RPMI7951 (cell line): ENCODE measurements at places on chromosomes 7 and 10. TPM values are rescaled to one million over a fixed set of nuclear protein-coding genes. Genes with fewer than 3 reads are reported as not detected.
A peak's percentile ranks its signal among the peaks of the same experiment; 100 is the strongest.

DNA sequence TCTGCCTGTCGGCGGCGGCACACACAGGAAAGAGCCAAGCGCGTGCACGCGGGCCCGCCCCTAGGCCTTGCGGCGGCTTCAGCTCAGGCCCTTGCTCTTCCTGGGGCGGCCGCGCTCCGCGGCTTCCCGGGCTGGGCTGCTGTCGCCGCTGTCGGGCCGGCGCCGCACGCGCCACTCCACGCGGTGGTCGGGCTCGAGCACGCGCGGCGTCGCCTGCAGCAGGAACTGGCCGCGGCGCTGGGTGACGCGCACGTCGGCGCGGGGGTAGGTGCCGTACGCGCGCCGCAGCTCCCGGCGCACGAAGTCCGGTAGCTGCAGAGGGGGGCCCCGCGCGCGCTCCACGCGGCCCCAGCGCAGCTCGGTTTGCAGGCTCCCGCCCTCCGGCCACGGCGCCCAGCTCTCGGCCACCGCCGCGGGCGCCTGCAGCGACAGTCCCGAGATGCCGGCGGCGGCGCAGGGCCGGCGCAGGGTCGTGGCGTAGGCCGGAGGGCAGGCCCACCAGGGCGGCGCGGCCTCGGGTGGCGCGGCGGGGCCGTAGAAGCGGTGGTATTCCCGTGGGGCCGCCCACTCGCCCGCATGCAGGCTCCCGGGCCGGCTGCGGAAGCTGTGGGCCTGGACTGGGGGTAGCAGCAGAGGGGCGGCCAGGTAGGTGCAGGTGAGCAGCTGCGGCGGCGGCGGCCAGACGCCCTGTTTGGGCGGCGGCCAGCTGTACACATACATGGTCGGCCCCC, 804 bp downstream of the C10orf95 start:
- DNase-seq = peak; percentile 76

GRCh38 chr10:65294329-65294728, 1631.5 kb upstream of the LRRTM3 start:
- DNase-seq = peak; percentile 50

GRCh38 chr10:63431962-63432797, 33.6 kb downstream of the JMJD1C start:
- peak; percentile 45 for DNase-seq

- DNase-seq = no peak
Measured at GRCh38 chr7:101916876-101917275, 99.5 kb downstream of the CUX1 start.

DNA sequence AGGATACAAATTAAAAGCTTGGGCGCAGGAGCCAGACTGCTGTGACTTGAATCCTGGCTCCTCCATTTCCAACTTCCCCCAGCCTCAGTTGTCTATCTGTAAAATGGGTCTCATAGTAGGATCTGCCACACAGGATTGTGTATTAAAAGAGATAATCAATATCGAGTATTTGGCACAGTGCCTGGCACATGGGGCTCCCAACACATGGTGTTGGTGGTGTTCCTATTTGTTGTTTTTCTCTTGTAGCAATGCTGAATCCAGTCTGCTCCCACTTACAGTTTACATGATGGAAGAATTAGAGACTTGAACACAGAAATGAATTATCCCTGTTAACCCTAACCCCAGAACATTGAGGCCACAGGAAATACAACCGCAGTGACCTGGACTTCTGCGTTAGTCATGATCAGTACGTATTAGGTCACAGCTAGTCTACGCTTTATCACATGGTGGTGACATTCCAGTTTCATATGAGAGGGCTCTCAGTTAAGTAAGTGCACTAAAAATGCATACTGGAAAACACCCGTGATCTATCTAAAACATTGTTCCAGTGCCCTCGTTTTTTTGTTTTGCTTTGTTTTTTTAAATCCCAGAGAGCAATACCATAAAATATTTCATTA, 169.5 kb upstream of the KLF14 start:
- peak; percentile 84 for DNase-seq

DNA sequence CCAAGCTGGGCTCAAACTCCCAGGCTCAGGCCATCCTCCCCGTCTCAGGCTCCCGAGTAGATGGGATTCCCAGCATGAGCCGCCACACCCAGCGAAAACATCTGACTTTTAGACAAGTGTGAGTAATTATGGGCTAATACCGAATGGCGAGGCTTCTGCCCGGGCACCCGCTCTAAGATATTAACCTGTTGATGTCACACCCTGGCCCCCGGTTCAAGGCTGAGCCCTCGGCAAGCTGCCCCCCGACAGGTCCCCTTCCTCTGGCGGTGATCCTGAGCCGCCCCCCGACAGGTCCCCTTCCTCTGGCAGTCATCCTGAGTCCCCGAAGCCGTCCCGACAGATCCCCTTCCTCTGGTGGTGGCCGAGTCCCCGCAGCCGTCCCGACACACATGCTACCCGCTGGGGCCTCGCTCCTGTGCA, 5.2 kb downstream of the PSMG3 start:
- DNase-seq = no peak

DNA sequence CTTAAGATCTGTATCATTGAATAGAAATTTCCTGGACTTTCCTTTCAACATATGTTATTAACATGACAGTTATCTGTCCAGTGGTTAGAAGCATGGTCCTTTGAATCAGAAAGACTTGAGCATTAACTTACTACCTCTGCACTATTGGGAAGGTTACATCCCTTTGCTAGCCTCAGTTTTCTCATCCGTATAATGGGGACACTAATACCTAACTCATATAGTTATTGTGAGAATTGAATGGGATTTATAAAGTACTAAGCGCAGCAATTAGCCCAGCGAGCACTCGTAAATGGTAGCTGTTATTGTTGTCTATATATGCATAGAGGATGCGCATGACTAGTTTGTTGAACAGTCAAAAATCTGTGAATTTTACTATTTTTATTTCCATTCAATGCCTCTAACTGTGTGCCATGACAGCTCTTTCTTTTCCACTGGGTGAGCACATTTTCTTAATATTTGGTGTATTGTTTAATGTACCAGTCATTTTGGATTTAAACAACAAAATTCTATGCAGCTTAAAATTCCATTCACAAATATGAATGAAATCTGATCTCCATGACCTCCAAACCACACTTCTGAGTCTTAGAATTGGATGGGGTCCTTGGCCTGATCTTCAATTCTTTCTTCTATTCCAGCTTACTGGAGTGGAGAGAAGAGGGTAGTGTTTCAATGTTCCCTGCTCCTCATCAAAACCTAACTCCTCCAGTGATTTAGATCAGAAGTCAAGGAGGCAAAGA, 65.0 kb downstream of the CACNB2 start:
- DNase-seq = no peak

- DNase-seq = no peak
Measured at GRCh38 chr7:103632972-103633371, 187.0 kb upstream of the SLC26A5 start.

DNA sequence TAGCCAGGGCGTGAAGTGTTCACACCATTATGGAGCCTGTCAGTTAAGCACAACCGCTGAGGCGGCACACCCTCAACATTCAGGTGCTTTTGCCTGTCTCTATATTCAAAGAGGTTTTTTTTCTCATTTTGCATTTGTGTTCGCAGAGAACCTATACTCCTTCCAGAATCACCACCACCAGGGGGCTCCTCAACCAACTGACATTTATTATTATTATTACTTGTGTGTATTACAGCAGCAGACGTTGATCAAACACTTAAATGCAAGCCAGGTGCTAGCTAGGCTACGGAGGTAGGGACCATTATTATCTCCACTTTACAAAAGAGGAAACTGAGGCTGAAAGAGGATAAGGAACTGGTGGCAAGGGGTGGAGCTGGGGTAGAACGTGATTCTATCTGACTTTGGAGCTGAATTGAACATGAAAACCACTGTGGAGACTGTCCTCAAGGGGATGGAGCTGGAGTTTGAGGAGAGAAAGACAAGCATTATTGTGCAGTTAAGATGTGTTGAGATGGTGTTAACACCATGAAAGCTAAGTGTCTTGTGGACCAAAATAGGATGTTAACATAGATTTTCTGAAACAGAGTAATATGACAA, 133.8 kb upstream of the PLXNA4 start:
- peak; percentile 26 for DNase-seq

- no peak for DNase-seq
Measured at GRCh38 chr10:127293640-127294039, 97.2 kb upstream of the INSYN2A start.

GRCh38 chr10:99540657-99541531, 8.2 kb downstream of the NKX2-3 start:
- no peak for DNase-seq

- no peak for DNase-seq
Measured at GRCh38 chr7:155799514-155799913, 12.7 kb downstream of the SHH start.

- peak; percentile 55 for DNase-seq
Measured at GRCh38 chr10:4345877-4346646, 479.9 kb upstream of the AKR1E2 start.

- DNase-seq = peak; percentile 44
Measured at GRCh38 chr10:97025613-97026242, 160.0 kb downstream of the SLIT1 start.

GRCh38 chr7:13981070-13981469, 8.4 kb downstream of the ETV1 start:
- peak; percentile 100 for DNase-seq

DNA sequence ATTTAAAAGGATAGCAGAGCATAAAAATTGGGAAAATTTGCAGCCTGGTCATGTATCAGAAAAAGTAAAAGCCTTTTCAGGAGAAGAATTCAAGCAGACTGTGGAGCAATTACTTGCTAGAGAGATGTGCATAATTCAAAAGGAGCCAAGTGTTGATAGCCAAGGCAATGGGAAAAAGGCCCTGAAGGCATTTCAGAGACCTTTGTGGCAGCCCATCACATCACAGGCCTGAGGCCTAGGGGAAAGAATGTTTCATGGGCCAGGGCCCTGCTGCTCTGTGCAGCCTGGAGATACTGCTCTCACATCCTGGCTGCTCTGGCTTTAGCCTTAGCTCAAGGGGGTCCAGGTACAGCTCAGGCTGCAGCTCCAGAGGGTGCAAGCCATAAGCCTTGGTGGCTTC, 152.9 kb downstream of the MAGI2 start:
- DNase-seq = no peak

DNA sequence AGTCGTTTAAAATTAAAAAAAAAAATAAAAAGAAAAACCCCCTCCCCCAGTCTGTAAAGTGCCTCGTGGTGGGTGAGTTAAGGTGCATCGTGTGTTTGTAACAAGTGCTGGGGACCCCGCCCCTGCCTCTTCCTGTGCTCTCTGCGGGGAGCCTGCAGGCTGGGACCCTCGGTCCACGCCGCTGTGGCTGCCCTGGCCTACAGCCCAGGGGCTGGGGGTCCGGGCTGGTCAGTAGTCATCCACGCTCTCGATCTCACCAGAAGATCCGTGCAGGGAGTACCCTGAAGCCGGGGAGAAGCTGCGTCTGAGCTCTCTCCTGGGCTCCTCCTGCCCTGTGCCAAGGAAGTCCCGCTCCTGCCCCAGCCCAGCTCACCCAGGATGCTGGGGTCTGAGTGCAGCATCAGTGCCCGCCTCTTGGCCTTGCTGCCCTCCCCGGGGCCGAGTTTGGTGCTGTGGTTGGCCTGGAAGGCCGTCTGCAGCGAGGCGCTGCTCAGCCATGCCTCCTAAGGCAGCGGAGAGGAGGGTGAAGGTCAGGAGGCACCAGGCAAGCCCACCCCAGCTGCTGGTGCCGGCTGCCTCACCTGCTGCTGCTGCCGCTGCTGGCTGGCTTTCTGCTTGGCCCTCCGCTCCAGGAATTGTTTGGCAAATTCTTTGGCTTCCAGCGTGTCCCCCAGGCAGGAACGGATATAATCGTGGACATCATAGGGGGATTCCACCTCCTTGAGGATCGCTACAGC, 8.1 kb downstream of the GNB2 start:
- DNase-seq = no peak

GRCh38 chr7:142516038-142516501, 233.2 kb upstream of the PRSS1 start:
- DNase-seq = peak; percentile 70

- peak; percentile 66 for DNase-seq
Measured at GRCh38 chr10:112967200-112967599, 17.2 kb downstream of the TCF7L2 start.

- no peak for DNase-seq
Measured at GRCh38 chr7:118496138-118496644, 271.7 kb downstream of the ANKRD7 start.

DNA sequence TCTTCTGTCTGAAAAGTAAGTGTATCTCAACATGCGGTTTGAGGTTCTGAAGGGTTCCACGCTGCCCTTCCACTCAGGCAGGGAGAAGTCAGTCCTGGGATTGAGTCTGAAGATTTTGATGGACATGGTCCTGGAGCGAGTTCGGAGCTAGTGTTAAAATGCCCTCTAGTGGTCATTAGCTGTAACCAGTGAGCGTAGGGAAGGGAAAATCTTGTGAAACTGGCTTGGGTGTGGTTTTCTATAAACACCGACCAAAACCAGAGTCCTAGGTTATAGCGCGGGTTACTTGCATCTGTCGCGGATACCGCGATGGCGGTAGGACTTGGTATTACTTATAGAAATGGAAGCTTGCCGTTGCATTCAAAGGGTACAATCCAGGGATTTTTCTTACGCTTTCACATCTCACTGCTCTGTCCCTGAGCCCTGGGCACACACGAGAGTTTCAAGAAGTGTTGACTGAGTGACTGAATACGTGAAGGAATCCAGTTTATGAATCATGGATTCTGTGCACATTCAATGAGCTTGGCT, 348.2 kb upstream of the C7orf33 start:
- peak; percentile 44 for DNase-seq

- peak; percentile 48 for DNase-seq
Measured at GRCh38 chr7:66183700-66184099, 21.4 kb upstream of the TPST1 start.

GRCh38 chr10:13707156-13707881, 120.6 kb downstream of the PRPF18 start:
- peak; percentile 98 for DNase-seq

DNA sequence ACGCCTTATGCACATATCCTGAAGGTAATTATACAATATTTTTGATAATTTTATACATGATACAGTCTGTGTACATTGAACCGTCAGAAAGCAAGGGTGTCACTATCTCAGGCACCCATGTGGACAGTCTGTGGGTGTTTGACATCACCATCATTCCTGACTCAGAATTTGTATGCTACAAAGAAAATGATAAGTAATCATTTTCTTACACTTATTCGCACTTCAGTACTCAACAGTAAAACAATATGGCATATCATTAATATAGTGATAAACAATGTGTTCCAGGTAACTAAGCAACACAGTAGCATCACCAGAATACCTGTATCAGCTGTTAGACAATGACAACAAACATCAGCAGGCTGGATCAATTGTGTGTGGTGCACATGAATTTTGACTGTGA, 17.9 kb downstream of the HECW1 start:
- no peak for DNase-seq

- no peak for DNase-seq
Measured at GRCh38 chr7:122791959-122792545, 89.3 kb upstream of the RNF148 start.

GRCh38 chr7:102973096-102973802, 60.4 kb downstream of the LRRC17 start:
- DNase-seq = no peak

The HMX3 gene
- not detected in 2 replicates for total RNA-seq

The FFAR4 gene
- not detected in 2 replicates for total RNA-seq

The PMPCB gene
- total RNA-seq = 78.1 and 90.8 TPM in 2 replicates

The LRRC17 gene
- total RNA-seq = 48.8 and 54.3 TPM in 2 replicates

The BAMBI gene
- 39.1 and 44.6 TPM in 2 replicates for total RNA-seq

The TUBB8 gene
- total RNA-seq = not detected in 2 replicates

The OAT gene
- total RNA-seq = 167 and 187 TPM in 2 replicates

The SEMA4G gene
- total RNA-seq = 0.49 and 0.84 TPM in 2 replicates

The PNLIPRP1 gene
- not detected in 2 replicates for total RNA-seq

The CALML3 gene
- not detected in 2 replicates for total RNA-seq

The TMEM273 gene
- not detected in 2 replicates for total RNA-seq

The MYPN gene
- total RNA-seq = 1.4 and 1.8 TPM in 2 replicates
